ENCODE measurements at places on chromosomes 1 and 21.

DNA sequence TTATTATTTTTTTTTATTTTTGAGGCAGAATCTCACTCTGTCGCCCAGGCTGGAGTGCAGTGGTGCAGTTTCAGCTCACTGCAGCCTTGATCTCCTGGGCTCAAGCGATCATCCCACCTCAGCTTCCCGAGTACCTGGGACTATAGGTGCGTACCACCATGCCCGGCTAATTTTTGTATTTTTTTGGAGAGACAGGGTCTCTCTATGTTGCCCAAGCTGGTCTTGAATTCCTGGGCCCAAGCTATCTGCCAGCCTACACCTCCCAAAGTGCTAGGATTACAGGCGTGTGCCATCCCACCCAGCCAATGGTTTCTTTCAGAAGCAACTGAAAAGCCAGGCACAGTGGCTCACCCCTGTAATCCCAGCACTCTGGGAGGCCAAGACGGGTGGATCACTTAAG lies 2.3 kb downstream of the KRTCAP2 start:
- DNase-seq: no peak

DNA sequence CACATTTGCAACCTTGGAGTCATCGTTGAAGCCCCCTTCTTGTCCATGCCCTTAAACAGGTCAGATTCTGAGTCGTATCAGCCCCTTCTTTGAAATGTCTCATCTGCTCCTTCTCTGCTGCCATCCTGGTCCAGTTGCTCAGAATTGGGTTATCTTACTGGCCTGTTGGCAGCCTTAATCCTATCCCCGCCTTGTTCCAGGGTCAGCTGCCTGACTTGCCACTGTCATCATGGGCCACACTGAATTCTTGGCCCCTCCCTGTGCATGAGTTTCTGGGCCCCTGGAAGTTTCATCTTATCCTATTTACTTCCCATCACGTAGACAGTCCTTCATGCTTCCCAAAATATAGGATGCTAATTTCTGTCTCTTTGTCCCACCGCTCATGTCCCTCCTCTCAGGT lies 23.7 kb downstream of the IRF2BP2 start:
- DNase-seq: no peak

- no peak for DNase-seq
Observed at GRCh38 chr1:109383854-109384253, 13.9 kb downstream of the SORT1 start.

DNA sequence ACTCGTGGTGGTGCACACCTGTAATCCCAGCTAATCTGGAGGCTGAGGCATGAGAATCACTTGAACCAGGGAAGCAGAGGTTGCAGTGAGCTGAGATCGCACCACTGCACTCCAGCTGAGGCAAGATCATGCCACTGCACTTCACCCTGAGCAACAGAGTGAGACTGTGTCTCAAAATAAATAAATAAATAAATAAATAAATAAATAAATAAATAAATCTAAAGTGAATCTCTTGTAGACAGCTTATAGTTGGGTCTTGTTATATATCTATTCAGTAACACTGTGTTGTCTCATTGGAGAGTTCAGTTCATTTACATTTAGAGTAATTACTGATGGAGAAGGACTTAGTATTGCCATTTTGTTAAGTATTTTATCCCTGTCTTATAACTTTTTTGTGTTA lies 258.4 kb downstream of the LRRC40 start:
- no peak for DNase-seq

GRCh38 chr1:53156783-53157182 lies 14.3 kb upstream of the SLC1A7 start:
- DNase-seq: no peak

Data from GM12891 (cell line).